Stimulated activated CD4-positive, alpha-beta T cell treated with anti-CD3 and anti-CD28 coated beads, Interleukin-1b, Interleukin-23, amount 100 ng/mL, for 1 hour (primary cell): ENCODE measurements at places on chromosomes 1 and 21.

- DNase-seq: no peak
These were observed 187.3 kb upstream of the DMRTA2 start for GRCh38 chr1:50610563-50610962.

- no peak for DNase-seq
These were observed 10.3 kb upstream of the CD101 start for GRCh38 chr1:116991171-116991845.

GRCh38 chr1:212291505-212292134 is 6.4 kb downstream of the PPP2R5A start:
- DNase-seq: no peak

- DNase-seq: no peak
These were observed 16.6 kb downstream of the SERINC2 start for GRCh38 chr1:31429583-31429982.

DNA sequence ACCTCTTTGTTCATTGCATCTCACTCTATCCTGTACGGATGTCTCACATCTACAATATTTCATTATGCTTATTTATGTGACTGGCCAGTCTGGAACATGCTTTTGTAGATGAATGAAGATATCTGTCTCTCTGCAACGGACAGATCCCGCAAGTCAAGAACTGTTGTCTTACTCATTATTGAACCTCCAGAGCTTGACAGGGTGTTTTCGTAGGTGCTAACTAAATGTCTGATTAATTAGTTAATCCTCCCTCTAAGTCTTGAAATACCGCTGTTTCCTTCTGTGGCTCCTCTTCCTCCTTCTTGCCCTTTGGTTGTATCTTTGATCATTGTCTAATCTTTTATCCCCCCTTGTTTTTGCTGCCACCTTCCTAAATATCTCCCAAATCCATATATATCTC is 3.2 kb upstream of the C1orf162 start:
- DNase-seq: no peak

DNA sequence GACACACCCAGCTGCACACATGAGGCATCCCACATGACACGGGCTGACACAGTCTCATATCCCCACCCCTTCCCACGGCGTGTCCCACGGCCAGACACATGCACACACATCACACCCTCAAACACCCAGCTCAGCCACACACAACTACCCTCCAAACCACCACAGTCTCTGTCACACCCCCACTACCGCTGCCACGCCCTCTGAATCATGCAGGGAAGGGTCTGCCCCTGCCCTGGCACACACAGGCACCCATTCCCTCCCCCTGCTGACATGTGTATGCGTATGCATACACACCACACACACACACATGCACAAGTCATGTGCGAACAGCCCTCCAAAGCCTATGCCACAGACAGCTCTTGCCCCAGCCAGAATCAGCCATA is 22.6 kb downstream of the PODN start:
- DNase-seq: no peak

DNA sequence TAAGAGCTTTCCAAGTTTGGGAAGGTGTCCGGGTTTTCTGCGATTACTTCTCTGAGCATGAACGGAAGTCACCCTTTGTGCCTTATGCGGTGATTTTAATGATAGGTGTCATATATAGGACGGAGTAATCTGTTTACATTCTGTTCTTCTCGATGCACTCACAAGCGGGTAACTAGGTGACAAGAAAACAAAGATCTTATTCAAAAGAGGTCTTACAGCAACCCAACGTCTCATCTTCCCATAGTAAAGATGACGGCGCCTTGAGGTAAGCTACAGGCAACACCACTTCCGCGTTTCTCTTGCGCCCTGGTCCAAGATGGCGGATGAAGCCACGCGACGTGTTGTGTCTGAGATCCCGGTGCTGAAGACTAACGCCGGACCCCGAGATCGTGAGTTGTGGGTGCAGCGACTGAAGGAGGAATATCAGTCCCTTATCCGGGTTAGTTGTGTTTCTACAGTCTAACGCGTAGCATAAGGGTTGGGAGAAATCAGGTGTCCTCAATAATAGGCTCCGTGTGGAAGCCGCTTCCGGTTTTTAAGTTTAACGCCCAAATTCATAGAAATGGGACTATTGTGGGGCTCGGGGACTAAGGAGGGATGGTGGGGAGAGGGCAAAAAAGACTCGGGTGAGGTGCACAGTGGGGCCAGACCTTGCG is at the start of gene UFC1:
TSS of gene UFC1 (plus strand) at position 297 of the 656 bp plus-strand sequence. CDS start at position 317, 20 bp downstream.
- peak; percentile 50 for DNase-seq

DNA sequence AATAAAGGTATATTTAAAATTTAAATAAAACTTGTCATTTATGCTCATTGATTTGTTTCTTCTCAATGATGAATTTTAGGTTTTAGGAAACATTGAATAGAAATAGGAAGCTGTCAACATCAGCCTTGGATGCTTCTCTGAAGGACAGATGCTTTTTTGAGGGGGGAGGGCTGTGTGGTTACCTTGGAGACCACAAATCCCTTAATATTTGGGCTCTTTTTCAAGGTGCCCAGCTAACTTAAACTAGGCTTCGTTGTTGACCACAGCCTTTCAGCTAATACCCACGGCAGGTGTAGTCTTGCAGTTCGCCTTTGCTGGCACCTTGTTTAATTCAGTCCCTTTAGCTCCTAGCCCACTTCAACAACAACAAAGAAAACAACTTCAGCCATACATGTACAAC is 22.5 kb downstream of the TENT5C start:
- DNase-seq: no peak

- no peak for DNase-seq
These were observed 160.9 kb downstream of the PTPRU start for GRCh38 chr1:29397256-29397590.

DNA sequence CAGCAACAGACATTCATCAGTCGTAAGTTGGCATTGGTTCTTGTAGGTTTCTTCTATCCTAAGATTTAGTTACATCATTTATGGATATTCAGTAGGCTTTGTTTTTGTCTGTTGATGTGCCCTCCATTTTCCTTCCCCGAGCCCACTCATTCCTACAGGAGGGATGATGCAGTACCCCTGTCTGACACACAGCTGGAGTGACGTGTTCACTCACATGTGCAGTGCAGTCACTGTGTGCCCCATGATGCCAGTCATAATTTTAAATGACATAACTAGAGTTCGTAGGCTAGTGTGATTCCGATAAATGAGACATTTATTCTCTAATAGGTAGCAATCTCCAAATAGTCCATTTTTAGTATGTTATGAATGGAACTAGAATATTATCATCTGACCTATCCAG is 438.4 kb downstream of the DSCAM start:
- DNase-seq: no peak

DNA sequence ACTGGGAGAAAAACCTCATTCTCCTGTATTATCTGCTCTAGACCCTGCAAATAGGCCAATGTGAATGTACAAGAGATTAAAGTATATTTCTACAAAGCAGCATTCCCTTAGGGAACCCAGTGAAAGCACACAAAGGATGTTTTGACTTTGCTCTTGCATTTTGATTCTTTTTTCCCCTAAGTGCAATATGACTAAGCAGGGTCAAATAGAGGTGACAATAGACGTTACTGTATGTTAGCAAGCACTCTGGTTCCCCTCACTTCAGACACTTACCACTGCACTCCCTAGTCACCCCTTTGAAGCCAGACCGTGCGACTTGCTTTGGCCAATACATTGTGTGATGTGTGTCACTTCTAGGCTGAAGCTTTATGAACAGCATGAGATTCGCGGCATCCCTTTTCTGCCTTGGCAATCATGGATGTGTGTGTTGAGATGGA is 209.7 kb downstream of the RHOU start:
- no peak for DNase-seq

DNA sequence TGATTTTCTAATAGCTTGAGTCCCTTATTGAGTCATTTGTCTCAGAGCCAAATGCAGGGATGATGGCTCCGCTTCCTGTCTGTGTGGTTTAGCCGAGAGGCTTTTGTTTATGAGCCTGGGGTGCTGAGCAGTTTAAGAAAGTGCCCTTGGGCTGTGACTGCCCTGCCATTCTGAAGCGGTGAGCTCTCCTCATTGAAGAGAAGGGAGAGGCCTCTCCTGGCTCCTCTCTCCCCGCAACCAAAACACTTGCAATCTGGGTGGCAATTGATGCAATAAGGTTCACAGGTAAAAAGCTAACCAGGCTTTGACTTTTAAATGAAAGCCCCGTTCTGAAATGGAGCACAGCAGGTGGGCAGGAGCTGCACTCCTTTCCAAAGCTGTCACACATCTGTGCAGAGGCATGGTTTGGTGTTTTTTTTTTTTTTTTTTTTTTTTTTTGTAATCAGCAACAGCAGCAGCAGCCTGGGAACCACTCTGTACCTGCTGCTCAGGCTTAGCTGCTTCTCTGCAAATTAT is 403.7 kb downstream of the SIPA1L2 start:
- DNase-seq: no peak

DNA sequence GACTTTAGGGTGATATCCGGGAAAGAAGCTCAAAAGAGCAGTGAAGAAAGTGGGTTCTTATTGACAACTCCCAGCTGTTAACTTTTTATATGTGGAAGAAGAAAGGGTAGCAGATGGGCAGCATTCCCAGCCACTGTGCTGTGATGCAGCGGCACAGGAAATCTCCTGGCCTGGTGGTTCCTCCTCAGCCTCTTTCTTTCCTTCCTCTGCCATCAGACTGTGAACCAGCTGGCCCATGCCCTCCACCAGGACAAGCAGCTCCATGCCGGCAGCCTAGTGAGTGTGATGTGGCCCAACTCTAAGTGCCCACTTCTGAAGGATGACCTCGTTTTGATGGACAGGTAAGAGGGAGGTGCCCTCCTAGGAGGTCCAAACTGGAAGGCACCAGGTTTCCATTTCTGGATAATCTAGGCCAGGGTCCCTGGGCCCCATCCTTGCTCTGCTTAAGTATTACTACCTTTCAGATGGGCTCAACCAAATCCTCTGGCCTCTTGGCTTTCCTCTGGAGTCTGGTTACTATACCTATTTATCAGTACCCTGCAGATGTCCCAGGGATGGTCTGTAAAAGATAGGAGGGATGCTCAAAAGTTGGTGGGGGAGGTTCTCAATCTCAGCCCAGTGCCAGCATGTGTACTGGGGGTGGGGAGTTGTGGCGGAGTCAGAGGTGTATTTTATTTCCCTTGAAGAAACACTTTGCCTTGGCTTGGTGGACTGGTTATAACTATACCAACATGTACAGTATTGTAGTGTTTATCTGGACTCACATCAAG is 17.0 kb downstream of the MFN2 start:
- DNase-seq: no peak

- no peak for DNase-seq
These were observed 20.0 kb upstream of the RNF19B start for GRCh38 chr1:32984455-32985171.

DNA sequence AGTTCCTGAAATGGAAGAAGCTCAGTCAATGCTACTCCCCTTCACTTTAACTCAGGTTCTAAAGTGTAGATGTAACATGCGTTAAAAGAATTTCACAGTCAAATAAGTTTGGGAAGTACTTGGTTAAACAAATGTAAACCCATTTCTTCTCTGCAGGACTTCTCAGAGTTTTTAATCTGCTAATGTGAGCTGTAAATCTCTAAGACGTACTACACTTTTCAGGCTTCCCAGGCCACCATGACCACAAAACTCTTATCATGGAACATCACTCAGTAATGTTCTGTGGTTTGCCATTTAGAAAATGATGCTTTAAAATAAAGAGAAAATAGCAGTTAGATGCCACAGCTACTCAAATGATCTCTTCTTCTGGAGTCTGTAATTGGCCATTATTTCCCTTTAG is 104.3 kb downstream of the HHIPL2 start:
- no peak for DNase-seq

DNA sequence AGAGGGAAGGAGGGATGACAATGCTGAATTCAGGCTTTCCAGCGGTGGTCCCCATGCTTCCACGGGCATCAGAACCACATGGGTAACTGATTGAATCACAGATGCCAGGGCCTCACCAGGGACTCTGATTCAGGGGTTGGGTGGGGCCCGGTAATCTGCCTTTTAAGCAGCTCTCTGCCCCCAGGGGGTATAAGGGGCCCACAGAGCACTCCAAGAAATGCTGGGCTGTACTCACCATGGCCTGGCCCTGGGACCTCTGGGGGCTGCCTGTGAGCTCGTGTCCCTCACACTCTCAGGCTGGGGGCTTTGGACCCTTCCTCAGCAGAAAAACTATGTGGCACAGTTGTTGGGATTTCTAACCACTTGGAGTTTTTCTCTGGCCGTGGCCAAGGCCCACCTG is 70.6 kb downstream of the ARHGEF10L start:
- DNase-seq: no peak

DNA sequence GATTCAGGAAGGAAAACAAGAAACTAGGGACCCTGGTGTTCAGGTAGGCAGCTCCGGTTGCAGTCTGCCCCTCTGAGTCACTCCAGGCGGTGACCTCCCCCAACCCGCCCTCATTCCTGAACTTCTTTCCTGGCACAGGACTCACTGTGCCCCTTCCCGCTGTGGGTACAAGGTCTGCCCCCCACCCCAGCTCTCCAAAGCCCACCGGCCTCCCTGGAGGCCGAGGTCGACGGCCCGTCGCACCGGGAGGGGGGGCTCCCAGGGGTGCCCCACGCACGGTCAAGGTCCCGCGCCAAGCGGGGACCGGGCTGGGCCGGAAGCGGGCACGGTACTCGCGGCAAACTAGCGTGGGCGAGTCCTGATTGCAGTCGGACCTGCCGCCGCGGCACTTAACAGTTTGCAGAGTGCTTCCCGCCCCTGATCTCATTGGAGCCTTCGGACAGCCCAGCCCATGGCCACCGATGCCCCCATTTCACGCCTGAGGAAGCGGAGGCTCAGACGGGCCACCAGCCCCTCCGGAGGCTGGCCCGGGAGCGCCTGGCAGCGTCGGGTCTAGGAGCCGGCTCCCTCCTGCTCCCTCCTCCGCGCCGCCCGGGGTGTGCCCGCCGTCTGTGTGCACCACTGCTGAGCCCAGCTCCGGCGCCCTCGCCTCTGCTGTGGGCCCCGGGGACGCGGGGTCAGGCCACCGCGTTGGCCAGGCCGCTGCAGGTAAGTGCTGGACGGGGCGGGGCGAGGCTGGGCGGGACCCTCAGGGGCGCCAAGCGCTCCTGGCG is at the start of gene GJB3:
TSS of gene GJB3 (plus strand) at position 144 of the 773 bp plus-strand sequence. CDS start 3,549 bp downstream, outside the sequence.
- DNase-seq: no peak

DNA sequence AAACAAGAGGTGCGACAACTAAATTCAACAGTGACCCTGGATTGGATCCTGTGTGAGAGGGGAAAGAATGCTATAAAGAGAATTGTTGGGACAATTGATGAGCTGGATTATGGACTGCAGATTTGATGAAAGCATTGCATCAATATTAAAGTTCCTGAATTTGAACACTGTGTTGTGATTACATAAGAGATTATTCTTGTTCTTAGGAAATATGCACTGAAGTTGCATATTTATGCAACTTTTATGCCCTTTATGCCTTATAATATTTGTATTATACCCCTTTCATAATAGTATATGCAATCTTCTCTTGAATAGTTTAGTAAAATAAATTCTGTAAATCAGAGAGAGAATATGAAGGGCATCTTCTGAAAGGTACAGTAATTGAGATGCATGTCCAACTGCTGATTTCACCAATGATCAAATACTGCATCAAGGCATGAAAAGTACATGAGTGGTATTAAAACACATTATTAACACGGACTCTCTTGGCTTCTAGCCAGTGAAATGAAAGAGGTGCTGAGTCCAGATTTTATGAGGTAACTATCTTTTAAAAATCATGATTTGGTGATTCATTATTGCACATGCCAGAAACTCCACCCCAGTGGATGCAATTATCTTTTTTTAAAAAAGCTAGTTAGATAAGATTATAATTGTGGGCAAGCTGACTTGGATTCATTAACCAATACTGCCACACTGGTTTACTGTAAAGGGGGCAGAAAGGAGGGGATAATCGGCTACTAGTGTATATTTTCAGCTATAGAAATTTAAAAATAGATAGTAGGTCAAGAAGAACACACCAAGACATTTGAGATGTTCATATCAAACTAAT is 19.9 kb upstream of the LPAR3 start:
- DNase-seq: no peak

GRCh38 chr1:36924282-36924811 is 110.0 kb downstream of the GRIK3 start:
- DNase-seq: no peak
